ENCODE measurements at places on chromosomes 3 and 15.

GRCh38 chr3:161644891-161645635, 148.5 kb downstream of the OTOL1 start:
- no peak for DNase-seq

- DNase-seq = no peak
Measured at GRCh38 chr15:80444680-80445251, 40.6 kb downstream of the ARNT2 start.

- DNase-seq = no peak
Measured at GRCh38 chr3:180185650-180186049, 148.9 kb upstream of the PEX5L start.

GRCh38 chr3:194265505-194265892, 85.6 kb downstream of the CPN2 start:
- DNase-seq = no peak

GRCh38 chr3:2958551-2958950, 151.6 kb downstream of the IL5RA start:
- no peak for DNase-seq

DNA sequence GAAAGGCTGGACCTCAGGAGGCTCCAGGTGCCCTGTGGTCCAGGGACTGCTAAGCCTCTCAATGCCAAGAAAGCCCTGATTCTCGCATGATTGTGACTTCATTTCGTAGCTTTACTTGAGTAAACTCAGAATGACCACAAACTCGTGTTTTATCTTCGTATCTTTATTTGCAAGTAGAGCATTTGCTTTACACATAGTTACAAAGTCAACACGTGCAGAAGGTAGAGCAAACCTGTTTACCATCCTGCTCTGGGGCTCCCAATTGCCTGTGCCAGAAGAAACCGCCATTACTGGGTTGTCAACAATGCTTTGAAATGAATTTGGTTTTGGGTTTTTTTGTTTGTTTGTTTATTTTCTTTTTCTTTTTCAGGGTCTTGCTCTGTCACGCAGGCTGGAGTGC, 5.8 kb upstream of the MESP1 start:
- DNase-seq = peak; percentile 59

- no peak for DNase-seq
Measured at GRCh38 chr3:83601704-83602103, 1357.1 kb upstream of the CADM2 start.

- no peak for DNase-seq
Measured at GRCh38 chr15:89429023-89429422, 67.4 kb downstream of the RHCG start.

GRCh38 chr3:30607032-30607833, 832 bp downstream of the TGFBR2 start:
- DNase-seq = peak; percentile 60

DNA sequence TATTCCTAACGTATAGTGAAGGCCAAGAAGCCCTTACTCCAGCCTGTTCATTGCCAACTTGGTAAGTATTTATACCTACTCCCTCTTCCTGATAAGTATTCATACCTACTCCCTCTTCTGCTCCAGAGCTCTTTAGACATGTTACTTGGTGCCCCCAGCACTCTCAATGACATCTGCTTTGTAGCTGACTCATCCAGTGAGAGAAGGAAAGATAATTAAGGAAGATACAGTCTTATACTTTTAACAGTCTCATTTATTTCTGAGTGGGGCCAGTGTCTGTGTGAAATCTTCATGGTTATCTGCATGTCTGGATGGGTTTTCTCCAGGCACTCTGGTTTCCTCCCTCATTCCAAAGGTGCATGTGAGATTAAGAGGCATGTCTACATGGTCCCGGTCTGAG, 698.7 kb downstream of the FHIT start:
- no peak for DNase-seq

DNA sequence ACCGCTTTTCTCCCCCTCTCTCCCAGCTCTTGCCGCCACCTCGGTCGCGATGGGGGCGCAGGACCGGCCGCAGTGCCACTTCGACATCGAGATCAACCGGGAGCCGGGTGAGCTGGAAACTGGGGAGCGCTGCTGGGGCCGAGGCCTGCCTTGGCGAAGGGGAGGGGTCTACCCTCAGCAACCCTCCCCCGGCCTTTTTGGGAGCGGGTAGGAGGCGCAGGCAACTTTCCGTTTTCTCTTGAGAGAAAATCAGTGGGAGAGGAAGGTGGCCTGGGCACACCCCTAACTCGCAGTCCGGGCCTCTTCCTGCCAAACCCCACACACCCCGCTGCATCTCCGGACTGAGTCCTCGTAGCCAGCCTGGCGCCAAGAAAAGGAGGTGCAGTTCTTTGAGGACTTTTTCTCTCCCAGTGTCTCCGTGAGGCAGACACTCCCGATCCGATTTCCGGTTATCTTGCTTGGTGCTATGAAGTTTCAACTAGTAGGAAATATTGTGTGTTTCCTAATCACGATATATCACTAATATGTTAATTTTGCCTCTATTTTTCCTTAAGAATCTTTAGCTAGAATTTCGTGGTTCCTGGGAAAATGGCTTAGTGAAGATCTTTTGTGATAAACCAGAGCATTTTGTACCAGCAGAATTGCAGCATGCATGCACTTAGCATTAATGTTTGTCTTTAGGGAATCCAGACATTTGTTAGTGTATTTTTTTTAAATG, 631 bp downstream of the NKTR start:
- peak; percentile 61 for DNase-seq

DNA sequence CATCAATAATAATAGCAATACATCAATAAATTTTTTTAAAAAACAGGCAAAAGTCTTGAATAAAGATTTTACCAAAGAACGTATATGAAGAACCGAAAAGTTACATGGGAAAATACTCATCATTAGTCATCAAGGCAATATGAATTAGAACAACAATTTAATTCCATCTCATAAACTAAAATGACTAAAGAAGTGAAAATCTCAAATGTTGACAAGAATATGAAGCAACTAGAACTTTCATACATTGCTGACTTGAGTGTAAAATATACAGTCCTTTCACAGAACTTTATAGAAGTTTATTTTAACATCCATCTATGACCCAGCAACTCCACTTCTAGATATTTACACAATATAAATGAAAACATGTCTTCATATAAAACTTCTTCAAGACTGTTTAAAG, 35.3 kb upstream of the ABHD10 start:
- no peak for DNase-seq

- DNase-seq = no peak
Measured at GRCh38 chr3:49352890-49353421, 5.2 kb downstream of the GPX1 start.

- no peak for DNase-seq
Measured at GRCh38 chr3:194130188-194130587, 5.8 kb upstream of the HES1 start.

GRCh38 chr3:117616227-117616626, 906.6 kb downstream of the TUSC7 start:
- no peak for DNase-seq

- no peak for DNase-seq
Measured at GRCh38 chr3:32414522-32415202, 23.0 kb downstream of the CMTM7 start.

GRCh38 chr3:39907981-39908380, 98.6 kb downstream of the MYRIP start:
- no peak for DNase-seq

- DNase-seq = no peak
Measured at GRCh38 chr15:58677426-58677825, 72.1 kb downstream of the ADAM10 start.

Data from HT-29 (cell line).